ENCODE measurements at places on chromosomes 11 and 22. TPM values are rescaled to one million over a fixed set of nuclear protein-coding genes. Genes with fewer than 3 reads are reported as not detected.

- DNase-seq: peak; percentile 35
These were observed 22.0 kb upstream of the ZC3H12C start for GRCh38 chr11:110071197-110071596.

The LRRN4CL gene
- 0.16 TPM for total RNA-seq

DNA sequence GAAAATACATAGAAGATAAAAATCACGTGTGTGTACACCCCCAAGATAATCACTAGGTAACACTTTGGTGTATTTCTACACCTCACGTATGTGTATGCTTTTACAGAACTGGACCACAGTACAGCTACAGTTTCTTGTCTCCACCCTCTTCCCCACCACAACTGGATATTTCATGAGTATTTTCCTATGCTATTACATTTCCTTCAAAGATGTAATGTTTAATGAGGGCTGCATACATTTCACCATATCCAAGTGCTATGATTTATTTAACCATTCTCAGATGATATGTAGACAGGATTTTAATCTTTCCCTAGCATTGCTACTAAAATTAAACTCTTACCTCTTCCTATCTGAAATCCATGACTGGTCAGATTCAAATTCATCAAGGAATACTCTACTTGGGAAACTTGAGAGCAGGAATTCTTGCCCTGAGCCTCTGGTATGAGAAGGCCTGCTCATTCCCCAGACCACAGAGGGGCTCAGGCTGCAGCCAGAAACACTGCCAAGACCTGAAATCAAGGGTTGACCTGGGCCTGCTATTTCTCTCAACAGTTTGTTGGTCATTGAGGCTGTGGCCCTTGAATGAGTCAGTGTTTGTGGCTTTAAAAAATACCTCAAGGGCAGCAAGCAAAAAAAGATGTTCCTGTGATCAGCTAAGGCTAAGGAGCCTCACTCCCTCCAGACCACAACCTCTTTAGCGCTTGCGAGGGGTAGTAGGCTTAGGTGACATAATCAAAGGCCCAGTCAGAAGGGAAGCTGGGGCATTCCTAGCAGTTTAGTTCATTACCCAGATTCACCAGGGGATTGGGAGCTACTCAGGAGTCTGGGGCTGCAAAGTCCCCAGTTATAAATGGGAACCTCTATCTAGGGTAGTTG is 55.5 kb downstream of the ABTB2 start:
- no peak for DNase-seq

The RBMXL2 gene
- total RNA-seq: not detected

- DNase-seq: no peak
These were observed 153.7 kb downstream of the TBC1D22A start for GRCh38 chr22:46915950-46916730.

DNA sequence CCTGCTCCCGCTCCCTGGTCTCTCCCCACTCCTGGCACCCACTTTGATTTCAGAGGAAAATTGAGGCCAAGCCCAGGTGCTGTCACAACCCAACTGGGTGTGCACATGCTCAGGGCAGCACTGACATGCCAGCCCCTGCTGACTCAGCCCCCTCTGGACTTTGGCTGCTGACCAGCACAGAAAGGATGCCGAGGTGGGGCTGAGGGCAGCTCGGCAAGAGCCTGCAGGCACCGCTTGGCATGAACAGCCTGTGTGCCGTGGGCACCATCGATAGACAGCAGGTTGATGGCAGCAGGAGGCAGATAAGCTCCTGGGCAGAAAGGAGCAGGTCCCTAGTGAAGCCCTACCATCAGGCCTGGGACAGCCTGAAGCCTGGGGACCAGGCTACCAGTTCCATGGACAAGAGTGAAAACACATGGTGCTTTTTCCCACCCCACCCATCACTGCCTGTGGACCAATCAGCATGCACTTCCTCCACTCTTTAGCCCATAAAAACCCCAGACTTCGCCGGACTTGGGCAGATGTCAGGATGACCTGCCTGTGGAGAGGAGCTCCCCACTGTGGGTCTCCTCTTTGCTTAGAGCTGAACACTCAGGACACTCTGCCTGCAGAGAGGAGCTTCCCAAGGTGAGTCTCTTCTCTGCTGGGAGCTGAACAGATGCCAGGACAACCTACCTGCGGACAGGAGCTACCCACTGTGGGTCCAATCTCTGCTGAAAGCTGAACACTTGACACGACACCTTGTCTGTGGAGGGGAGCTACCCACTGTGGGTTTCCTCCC is 832.3 kb downstream of the DLG2 start:
- DNase-seq: no peak

GRCh38 chr22:36455571-36456463 is 25.6 kb downstream of the TXN2 start:
- no peak for DNase-seq

The PRODH gene
- total RNA-seq: 0.98 TPM

Data from activated CD4-positive, alpha-beta T cell treated with anti-CD3 and anti-CD28 coated beads, Interleukin-2, amount 10 ng/mL, durations not matched to agents 24 days and 14 days (primary cell).